ENCODE measurements at places on chromosomes 16 and 17.

GRCh38 chr17:17900615-17901520 lies 64.1 kb upstream of the SREBF1 start:
- DNase-seq, result peak; percentile 80

GRCh38 chr16:35431829-35432663 lies 1972.6 kb downstream of the TP53TG3F start:
- DNase-seq, result no peak

DNA sequence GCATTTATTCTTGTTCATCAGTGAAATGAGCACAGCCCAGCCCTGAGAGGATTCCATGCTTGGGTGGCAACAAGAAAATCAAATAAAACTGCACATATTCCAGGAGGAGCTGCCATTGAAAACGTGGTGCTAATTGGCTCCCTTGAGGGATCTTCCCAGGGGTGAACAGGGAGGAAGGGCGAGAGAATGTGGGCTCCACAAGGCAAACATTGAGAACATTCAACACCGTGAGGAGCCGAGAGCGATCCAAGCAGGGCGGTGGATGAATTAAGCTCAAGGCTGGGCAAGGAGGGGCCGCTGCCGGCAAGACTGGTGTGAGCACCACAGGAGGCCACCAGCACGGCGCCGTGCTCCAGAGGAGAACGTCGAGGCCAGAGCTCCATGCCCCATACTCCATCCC lies 166.9 kb downstream of the C16orf95 start:
- no peak for DNase-seq

- DNase-seq, result no peak
These were observed 23.2 kb downstream of the LSM12 start for GRCh38 chr17:44043272-44043696.

DNA sequence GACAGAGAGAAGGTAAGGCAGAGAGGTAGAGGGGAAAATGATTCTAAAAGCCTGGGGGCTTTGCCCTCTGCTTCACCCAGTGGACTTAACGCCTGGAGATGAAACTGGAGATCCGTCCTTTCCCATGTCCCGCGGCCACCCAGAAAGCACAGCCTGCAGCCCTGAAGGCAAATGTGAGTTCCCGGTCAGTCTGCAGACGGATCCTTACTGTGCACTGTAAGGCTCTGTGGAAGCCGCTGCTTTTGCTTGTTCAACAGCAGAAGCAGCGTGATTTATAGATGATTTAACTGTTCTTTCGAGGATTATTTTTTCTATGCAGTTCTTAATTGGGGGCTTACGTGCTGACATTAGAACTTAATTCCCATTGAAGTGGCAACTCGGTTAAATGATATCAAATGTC lies 290.4 kb downstream of the FOXL1 start:
- no peak for DNase-seq

GRCh38 chr17:12415031-12415430 lies 250.7 kb upstream of the MYOCD start:
- DNase-seq, result peak; percentile 44

- no peak for DNase-seq
These were observed 13.6 kb downstream of the CACNG5 start for GRCh38 chr17:66848496-66848895.

DNA sequence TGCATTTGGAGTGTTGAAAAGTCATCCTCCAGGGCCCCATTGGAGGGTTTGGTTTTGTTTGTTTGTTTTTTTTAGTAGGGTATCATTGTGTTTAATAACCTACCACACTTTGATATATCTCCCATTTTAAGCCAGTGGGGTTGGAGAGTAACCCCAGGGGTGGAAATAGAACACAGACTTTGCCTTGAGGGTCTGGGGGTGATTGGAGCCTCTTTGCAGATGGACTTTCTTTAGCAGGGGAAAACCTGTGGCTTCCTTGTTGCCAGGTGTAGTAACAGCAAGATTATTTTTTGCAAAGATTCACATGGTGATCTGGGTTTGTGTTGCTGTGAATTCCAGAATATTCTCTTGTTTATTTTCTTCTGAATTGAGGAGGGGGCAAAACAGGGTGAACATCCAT lies 1.5 kb downstream of the ABCC1 start:
- DNase-seq, result no peak

- DNase-seq, result no peak
These were observed 134.4 kb downstream of the SKAP1 start for GRCh38 chr17:48295362-48296288.

DNA sequence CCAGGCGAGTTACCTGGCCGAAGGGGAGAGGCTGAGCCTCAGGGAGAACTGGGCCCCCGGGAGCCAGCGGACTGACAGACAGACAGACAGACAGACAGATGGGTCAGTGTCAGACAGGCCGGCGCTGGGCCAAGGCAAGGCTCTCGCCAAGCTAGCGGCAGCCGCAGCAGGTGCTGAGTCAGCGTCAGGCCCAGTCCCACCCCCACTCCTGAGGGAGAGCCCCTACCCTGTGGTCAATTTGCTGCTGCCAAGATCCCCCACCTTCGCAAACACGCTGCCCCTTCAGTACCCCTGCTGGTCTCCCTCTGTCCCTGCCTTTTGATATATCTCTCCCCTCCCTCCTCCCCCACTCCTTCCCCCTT lies 1.5 kb downstream of the FGF11 start:
- DNase-seq, result no peak

GRCh38 chr17:65194670-65195334 lies 57.6 kb downstream of the RGS9 start:
- DNase-seq, result no peak

DNA sequence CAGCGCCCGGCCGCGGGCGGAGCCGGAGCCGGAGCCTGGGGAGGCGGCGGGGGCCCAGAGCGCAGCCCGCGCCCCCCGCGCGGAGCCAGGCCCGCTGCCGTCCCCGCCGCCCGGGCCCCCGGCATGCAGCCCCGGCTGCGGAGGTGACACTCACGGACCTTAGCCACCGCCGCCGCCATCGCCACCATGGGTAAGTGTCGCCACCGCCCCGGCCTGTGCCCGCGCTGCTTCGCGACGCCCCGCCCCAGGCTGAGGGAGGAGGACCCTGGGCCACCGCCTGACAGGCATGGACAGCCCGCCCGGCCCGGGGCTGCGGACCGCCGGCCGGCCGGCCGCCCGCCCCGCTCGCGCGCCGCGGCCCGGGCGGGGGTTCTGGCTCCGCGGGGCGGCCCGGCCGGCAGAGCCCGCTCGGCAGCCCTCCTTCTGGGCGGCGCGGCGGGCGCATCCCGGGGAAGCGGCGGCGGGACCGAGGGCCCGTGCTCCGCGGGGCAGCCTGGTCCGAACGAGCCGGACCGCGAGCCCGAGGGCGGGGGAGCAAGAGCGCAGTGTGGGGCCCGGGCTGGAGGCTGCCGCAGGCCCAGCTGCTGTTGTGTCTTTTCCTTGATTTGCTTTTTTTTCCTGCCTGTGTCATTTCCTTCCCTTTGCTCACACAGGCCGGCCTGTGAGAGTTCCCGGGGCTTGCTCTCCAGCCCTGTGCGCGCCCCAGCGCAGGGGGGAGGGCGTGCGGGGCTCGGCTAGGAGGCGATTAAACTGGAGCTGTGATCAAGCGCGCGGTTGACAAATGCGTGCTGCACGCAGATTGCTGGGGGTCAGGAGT lies 565 bp downstream of the MAP3K3 start:
- no peak for DNase-seq

DNA sequence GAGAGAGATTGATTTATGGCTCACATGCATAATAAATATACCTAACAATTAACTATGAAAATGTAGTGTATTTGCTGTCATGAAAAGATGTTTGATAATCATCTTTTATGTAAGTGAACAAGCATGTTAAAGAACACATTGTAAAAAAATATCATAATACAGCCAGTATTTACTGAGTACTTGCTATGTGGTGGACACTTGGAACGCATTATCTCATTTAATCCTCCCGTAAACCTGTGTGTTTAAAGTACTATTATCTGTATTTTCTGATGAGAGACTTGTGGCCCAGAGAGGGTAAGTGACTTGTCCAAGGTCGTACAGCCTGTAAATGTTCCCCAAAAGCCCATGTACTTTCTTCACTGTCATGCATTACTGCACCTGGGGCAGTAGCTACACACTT lies 70.7 kb downstream of the PRKCA start:
- DNase-seq, result no peak

- DNase-seq, result no peak
These were observed 228.2 kb upstream of the GSE1 start for GRCh38 chr16:85384833-85385462.

DNA sequence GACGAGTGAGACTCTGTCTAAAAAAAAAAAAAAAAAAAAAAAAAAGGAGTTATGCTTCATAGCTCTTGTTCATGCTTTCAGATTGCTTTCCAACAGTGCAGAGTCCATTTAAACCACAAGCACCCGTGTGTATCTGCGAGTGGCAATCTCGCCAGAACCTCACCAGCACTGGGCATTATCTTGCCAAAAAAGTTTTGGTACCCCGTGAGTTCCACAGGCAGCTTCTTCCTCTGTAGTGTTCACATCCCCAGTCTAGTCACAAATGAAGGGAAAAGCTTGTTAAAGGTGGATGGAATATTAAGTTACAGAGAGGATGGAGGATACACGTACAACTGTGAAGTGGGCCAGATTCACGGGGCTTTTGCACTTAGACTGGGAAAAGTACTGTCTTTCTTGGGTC lies 33.5 kb downstream of the WSB1 start:
- DNase-seq, result no peak

GRCh38 chr16:4570086-4570485 lies 13.9 kb downstream of the C16orf96 start:
- DNase-seq, result no peak

DNA sequence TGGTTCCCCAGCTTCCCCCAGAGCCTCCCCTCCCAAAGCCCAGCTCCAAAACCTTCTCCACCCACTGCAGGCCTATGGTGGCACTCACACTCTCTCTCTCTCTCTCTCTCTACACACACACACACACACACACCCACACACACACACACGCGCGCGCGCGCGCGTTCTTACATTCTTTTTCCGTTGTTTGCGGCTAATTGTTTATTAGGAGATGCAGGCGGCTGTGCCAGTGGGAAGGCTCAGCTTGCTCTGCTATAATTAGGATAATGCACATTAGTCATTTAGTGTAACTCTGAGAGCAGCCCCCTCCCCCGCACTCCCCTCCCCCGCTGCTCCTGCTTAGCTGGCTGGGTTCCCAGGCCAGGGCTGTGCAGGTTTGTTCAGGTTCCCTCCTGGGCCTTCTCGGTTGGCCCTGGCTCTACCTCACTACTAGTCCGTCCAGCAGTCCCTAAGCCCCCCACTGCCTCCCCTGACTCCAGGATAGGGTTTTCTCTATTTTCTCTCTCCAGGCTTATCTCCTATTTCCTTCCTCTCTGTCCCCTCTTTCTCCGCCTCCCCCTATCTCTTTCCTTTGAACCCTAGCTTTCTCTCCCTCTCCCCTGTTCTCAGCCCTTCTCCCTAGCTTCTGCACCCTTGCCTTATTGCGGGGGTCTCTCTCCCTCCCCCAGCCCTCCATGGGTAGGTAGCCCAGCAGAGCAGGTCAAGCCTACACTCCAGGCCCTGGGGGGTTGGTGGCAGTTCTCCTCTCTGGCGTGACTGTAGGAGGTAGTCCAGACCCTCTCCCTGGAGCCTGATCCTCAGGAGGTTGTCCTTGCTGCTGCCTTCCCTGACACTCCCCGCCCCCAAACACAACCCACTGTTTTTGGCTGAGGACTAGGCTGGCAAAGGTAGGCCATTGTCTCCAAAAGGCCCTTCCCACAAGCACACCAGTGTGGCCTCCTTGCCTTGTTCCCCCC lies 34.0 kb downstream of the TMEM132E start:
- DNase-seq, result no peak

- DNase-seq, result no peak
These were observed 110.9 kb upstream of the TOB1 start for GRCh38 chr17:50976951-50977472.

DNA sequence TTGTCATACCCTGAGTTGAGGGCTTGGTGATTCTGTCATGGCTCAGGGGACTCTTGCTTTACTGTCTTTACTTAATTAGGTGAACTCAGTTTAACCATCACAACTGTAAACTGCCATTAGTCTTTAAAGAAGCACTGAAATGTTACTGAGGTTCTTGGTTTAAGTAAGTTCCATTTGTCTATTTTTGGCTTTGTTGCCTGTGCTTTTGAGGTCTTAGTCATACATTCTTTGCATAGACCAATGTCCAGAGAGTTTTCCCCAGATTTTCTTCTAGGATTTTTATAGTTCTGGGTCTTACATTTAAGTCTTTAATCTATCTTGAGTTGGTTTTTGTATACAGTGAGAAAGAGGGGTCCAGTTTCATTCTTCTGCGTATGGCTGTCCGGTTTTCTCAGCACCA lies 137.5 kb downstream of the SOCS1 start:
- no peak for DNase-seq

DNA sequence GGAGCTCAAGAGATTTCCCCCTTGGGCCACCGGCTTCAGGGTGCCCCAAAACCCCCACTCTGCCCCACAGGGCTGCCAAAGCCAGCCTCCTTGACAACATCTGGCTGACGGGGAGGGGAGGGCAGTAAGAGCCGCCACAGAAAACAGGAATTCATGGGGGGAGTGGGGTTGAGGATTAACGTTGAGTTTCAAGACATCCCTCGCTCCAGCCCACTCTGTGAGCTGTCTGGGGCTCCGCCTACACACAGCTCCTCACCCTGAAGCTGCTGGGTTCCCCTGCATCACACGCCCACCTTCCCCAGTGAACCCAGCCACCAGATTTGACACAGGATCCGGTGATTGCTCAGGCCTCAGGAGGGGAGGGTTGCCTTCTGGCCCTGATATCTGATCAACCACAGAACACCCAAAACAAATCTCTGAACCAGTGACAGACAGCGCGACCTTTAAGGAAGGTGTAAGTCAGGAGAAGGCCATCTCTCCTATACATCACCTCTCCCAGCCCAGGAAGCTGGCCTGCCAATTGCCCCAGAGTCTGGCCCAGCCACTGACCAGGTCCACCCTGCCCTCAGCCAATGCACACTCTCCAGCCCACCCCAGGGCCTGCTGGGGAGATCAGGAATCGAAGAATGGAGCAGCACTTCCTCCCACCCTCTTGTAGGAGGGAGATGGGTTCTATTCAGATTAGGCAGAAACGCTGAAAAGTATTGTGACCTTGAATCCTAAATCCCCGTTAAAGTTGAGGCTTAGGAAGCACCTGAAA lies 132.1 kb downstream of the CLEC16A start:
- no peak for DNase-seq

- DNase-seq, result no peak
These were observed 11.7 kb downstream of the SPG7 start for GRCh38 chr16:89519881-89520280.

GRCh38 chr17:5962371-5962770 lies 107.8 kb upstream of the WSCD1 start:
- DNase-seq, result no peak

DNA sequence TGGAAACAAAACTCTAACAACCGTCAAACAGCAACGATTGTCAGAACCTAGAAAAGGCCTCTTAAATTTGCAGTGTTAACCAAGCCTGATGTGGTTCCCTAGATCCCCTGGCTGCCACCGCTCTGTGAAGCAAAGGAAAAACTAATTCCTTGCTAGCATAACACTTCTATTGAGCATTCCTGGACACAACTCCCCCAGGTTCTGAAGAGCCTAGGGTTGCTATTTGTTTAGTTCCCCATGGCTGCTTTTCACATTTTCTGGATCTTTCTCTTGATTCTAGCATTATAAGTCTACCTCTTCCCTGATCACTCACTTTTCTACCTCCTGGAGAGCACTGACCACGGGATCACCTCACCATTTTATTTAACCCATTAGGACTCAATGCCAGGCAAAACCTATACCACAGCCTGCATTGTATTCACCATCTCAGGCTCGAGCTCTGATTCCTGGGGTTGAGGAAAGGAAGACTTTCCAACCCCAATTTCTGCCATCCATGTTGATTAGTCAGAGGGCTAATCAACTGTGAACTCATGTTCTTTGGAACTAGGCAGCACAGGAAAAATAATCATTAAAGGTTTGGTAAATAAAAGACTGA lies 692 bp upstream of the KCNJ16 start:
- DNase-seq, result no peak

GRCh38 chr17:27233776-27234175 lies 60.1 kb upstream of the WSB1 start:
- DNase-seq, result no peak

GRCh38 chr17:73284354-73284753 lies 22.7 kb upstream of the CPSF4L start:
- no peak for DNase-seq
